ENCODE measurements at places on chromosomes 1 and 21. TPM values are rescaled to one million over a fixed set of nuclear protein-coding genes. Genes with fewer than 3 reads are reported as not detected.
A peak's percentile ranks its signal among the peaks of the same experiment; 100 is the strongest.

GRCh38 chr1:59686170-59686569, 128.6 kb upstream of the HOOK1 start:
- DNase-seq: no peak

- DNase-seq: no peak
These were observed 17.8 kb upstream of the SERTAD4 start for GRCh38 chr1:210214573-210215409.

GRCh38 chr1:110565565-110565964, 40.6 kb downstream of the KCNA2 start:
- DNase-seq: no peak

GRCh38 chr1:217622042-217622441, 8.8 kb downstream of the GPATCH2 start:
- no peak for DNase-seq

DNA sequence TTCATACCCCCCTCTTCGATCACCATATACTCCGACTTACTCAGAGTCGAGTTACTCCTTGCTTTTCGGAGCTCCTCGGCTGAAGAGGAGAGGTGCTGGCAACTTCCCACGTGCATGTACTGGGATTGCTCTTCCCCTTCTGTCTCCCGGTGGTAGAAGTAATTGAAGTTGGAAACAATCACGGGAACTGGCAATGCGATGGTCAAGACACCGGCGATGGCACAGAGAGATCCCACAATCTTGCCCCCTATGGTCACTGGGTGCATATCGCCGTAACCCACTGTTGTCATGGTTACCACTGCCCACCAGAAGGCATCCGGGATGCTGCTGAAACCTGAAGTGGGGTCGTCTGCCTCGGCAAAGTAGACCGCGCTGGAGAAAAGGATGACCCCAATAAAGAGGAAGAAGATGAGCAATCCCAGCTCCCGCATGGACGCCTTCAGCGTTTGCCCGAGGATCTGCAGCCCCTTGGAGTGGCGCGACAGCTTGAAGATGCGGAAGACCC, 1.5 kb downstream of the KCNA3 start:
- no peak for DNase-seq

- no peak for DNase-seq
These were observed 18.5 kb downstream of the IBA57 start for GRCh38 chr1:228184152-228184551.

DNA sequence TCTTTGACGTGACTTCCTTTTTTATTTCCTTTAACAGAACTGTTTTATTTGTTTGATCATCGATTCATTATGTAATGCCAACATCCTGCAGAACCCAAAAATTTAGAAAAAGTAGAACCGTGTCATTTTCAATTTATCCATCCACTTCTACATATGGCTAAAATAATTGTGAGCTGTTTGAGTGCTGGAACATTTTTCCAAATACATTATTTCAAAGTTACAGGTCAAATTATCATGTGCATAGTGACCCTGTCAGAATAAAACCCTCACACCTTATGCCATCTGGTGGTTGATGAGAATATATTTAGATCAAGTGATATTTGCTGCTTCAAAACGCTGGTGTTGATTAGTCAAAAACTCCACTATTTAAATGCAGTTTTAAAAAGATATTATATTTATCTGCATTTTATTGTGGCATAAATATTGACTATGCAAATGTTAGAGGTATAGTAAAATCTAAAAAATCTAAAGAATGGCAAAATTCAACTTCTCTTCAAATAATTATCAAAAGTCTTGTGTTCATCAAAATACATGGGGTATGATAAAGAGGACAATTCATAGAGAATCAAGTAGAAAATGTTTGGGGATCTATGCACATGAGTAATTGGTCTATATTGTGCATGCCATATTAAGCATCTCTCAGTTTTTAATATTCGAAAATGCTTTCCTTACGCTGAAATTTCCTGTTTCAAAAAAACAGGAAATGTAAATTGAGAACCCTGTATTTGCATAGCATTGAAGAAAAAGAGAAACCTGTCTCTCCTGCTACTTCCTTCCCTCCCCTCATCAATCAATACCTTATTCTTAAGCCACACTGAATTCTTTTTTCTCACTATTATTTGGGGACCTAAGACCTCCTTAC, 39.7 kb downstream of the UBE2U start:
- DNase-seq: no peak

- no peak for DNase-seq
These were observed 187.0 kb upstream of the HP1BP3 start for GRCh38 chr1:20974069-20974468.

GRCh38 chr1:205199931-205200299, 11.6 kb downstream of the DSTYK start:
- no peak for DNase-seq

- peak; percentile 27 for DNase-seq
These were observed 18.4 kb upstream of the FOXO6 start for GRCh38 chr1:41342774-41343355.

GRCh38 chr1:77514921-77515776, 167.3 kb downstream of the ZZZ3 start:
- no peak for DNase-seq

DNA sequence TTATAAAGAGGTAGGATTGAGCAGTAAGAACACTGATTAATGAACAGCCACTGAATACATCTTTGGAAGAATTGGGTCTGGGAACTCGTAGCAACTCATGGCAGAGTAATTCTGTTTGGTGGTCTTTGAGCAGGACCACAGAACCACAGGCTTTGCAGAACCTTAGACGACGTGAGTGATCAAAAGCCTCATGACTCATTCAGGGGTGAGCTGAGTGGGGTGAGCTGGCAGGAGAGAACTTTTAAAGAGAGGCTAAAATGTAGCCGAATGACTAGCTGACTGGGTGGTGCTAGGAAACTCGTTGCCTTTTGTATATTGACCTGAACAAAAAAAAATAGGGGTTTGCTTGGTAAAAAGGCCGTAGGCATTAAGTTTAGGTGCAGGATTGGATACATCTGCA, 313.8 kb downstream of the TGFB2 start:
- no peak for DNase-seq

DNA sequence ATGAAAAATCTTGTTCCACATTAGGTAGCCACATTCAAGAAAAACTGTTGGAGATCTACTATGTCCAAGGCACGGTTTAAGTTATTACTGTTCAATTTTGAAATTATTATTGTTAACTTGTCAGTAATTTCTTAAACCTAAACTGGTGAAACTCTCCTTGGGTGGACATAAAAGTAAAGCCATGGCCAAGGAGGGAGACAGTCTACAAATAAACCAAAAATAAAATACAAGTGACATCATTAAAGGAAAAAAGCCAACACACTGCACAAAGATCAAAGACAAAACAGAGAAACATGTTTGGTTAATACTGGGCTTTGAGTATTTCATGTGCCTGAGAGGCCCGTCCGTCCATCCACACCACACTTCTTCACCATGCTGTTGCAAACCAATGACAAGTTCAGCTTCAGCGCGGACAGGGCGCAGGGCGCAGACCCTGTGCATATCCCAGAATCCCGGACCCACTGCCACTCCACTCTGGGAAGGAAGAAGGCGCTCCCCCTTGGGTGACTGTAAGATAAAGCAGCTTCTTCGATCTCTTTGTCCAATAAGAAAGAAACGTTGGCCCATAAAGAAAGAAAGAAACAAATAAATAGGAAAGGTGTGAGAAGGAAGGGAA, 918 bp upstream of the RASAL2 start:
- DNase-seq: no peak

DNA sequence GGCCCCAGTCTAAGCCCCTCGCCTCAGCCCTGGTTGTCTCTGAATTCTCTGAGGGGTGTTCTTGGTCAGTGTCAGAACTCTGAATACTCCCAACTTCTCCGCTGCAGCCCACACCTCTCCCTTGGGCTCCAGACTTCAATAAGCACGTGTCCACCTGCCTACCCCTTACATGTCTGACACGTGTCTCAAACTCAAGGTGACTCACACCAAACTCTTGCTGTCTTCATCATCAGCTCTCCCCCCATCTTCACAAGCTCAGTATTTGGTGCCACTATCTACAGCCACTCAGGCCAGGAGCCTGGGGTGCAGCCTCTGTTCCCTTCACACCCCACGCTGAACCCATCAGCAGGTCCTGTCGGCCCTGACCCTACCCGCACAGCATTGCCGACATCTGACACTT, 18.8 kb upstream of the UBXN10 start:
- no peak for DNase-seq

DNA sequence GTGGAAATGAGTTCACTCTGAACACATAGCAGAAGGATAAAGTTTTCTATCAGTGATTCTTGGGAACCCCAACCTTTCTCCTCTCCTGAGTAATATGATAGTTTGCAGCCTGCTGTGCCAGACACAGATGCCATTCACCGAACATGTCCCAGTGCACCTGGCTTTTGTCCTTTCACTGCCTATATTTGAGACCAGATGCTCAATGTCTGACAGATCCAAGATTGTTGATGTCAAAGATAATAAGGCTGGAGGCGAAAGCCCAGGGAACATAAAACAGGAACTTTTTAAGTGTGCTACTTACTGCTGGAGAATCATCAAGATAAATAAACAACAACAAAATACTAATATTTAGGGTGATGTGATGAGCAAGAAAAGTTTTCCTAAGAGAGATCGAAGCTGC, 139.3 kb downstream of the TIAM1 start:
- DNase-seq: no peak

GRCh38 chr1:199223936-199224335, 585.1 kb downstream of the PTPRC start:
- DNase-seq: no peak

DNA sequence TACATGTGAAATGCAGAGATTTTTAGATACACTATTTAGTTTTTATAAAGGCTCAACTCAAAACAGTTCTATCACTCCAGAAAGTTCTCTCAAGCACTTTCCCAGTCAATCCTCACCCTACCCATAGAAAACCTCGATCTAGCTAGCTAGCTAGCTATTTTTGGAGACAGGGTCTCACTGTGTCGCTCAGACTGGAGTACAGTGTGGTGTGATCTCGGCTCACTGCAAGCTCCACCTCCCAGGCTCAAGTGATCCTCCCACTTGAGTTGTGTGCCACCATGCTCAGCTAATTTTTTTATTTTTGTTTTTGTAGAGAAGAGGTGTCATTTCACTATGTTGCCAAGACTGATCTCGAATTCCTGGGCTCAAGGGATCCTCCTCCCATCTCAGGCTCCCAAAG, 236.9 kb downstream of the RERE start:
- DNase-seq: no peak

DNA sequence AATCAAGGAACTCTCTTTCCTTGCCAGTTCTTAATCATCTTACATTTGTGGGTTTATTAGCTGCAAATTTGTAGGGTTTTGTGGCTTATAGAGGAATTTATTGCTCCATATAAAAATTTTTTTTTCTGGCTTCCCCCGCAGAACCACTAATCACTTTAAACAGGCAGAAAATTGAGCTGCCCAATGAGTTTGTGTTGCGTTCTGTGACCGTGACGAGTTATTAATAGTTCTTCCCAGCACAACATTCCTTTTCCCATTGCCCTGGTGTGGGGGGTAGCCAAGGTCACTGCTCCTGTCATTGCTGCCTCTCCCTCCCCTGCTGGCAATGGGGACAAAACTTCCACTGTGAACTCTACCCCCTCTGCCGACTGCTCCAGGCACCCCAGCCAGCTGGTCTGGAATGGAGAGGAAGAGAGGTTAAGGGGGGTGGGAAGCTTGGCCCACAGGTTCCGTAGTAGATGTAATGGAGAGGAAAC, 55.1 kb downstream of the UBE2T start:
- DNase-seq: no peak

DNA sequence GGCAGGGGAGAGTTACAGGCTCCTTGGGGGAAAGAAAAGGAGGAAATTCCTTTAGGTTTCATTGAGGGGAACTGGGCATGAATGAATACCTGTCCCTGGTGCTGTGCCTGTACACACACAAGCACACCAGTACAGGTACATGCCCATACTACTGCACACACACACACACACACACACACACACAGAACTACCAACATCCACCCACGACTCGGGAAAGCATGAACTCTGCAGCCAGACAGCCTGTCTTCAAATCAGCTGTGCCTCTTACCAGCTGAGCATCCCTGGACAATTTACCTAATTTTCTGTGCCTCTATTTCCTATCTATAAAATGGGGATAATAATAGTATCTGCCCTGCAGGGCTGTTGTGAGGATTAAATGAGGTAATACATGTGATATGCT, 7.2 kb upstream of the GRIK3 start:
- DNase-seq: no peak

The IRF6 gene
- 1.8 TPM for total RNA-seq

The C1orf226 gene
- 13.0 TPM for total RNA-seq

The CCDC27 gene
- not detected for total RNA-seq

The CD5L gene
- 0.27 TPM for total RNA-seq

The CD244 gene
- 0.98 TPM for total RNA-seq

The NLRP3 gene
- total RNA-seq: 6.6 TPM

The PPM1J gene
- 1.8 TPM for total RNA-seq

The DENND2C gene
- total RNA-seq: 4.5 TPM

The ACTL8 gene
- total RNA-seq: not detected

The PCSK9 gene
- total RNA-seq: 8.6 TPM

Data from sciatic nerve (tissue), 2 donors.